ENCODE measurements at places on chromosomes 4 and X. TPM values are rescaled to one million over a fixed set of nuclear protein-coding genes. Genes with fewer than 3 reads are reported as not detected.
A peak's percentile ranks its signal among the peaks of the same experiment; 100 is the strongest.

DNA sequence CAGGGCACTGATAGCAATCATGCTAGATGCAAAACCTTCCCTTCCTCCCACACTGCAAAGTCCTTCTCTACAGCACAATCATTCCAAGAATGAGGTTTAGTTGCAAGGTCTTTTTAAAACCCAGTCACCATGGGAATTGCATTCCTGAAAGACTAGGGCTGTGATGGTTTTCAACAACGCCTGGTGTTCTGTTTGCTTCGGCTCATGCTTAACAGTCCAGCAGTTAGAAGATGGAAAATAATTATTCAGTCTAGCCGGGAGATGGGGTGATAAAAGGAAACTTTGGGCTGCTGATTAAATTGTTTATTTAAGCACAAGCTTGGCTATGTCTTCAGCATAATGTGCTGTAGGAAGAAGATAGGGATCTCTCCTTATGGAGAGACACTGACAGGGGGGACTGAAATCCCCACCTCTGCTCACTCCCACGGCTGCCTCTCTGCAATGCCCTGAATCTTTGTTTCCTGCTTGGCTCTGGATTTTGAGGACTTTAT is 211.4 kb downstream of the MID1IP1 start:
- DNase-seq = peak; percentile 77

NDST4 gene
- polyA plus RNA-seq = not detected

NOX1 gene
- polyA plus RNA-seq = 0.08 TPM

DNA sequence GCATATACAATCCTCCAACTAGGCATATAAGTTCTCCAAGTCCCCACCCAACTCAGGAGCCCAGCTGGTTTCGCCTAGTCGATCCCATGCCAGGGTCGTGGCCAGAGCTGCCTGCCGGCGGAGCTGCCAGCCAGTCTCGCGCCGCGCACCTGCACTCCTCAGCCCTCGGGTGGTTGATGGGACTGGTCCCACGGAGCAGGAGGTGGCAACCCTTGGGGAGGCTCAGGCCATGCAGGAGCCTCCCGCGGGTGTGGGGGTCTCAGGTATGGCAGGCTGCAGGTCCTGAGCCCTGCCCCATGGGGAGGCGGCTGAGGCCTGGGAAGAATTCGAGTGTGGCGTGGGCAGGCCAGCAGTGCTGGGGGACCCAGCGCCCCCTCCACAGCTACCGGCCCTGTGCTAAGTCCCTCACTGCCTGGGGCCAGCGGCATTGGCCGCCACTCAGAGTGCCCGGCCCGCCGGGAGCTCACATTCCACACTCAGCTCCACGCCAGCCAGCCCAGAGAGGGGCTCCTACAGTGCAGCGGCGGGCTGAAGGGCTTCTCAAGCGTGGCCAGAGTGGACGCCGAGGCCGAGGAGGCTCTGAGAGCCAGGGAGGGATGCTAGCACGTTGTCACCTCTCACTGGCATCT is 1086.4 kb upstream of the PCDH10 start:
- no peak for DNase-seq

LRCH2 gene
- 1.1 TPM for polyA plus RNA-seq

ZIC3 gene
- polyA plus RNA-seq = not detected

- no peak for DNase-seq
These were observed 146.7 kb upstream of the VCX3A start for GRCh38 chrX:6681521-6682145.

DNA sequence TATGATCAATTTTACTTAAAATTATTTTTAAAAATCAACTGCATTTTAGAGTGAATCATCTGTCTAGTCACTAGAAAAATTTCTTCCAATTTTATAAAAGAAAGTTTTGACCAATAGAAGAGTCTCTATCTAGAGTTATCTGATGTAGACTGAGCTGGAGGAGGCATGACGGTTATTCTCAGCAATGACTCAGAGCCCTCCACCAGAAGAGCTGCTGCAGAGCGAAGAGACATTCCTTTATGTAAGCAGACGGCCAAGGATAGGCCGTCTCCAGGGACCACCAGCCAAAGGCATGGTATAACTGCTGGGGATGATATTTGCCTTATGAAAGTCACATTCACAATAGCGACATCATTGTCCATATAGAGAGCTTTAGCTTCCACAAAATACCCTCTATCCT is 23.0 kb downstream of the LDB2 start:
- DNase-seq = no peak

GRCh38 chrX:64205441-64205734 is at the start of gene AMER1:
Gene AMER1, minus strand, starts transcription at chrX:64205708. Its CDS starts 12,422 bp downstream, at chrX:64193286.
- DNase-seq = no peak

PPP2R2C gene
- 0.05 TPM for polyA plus RNA-seq

DNA sequence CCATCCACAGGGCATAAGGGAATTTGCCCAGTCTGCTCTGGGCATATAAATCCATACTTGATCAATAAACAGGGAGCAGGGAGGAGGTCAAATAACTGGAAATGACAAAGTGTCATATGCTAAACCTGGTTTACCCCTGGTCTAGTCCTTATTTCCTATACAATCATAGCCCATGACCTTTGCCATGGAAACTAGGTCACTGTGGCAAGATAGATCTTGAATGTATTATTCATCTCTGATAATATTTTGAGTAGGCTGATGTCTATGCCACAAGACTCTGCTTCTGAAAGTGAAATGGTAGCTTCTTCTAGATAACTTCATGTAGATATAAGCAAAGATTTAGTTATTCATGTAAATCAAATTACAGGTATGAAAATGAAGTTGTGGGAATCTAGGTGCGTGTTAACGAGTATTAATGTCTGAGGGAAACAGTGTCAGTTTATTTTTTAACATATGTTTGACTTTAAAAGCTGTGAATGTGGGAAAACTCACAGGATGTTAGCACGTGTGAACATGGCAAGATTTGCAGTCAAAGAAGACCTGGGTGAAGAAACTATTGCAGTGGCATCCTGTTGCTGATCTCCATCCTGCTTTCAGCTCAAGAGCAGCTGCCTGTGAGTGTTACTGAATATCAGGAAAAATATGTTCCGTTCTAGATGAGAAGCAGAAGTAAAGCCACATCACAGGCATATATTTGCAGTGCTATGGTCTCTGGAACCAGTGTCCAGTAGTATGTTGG is 81.8 kb upstream of the NDP start:
- DNase-seq = no peak

GRCh38 chr4:146132445-146132844 is 43.1 kb upstream of the LSM6 start:
- no peak for DNase-seq

DNA sequence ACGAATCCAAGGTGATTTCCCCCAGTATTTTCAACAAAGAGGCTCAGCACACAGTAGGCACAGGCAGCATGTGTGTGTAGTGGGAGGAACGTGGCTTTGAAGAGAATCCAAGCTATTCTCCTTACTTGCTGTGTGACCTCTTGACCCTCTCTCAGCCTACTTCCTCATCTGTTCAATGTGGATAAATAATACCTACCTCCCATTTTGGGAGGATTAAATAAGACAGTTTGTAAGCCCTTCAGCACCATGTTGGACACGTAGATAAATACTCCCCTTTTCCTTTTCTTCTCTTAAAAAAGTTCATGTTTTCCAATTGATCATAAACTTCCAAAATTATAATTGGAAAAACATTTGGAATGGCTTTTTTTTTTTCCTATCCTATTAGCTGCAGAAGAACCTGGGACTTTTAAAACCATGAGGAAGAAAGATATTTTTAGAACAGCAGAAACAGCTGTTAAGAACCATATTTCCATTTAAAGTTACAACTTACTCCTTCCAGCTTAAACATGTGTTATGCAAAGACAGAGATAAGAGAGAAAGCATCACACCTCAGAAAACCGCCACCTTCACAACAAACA is 56.1 kb upstream of the TMEM131L start:
- no peak for DNase-seq

DNA sequence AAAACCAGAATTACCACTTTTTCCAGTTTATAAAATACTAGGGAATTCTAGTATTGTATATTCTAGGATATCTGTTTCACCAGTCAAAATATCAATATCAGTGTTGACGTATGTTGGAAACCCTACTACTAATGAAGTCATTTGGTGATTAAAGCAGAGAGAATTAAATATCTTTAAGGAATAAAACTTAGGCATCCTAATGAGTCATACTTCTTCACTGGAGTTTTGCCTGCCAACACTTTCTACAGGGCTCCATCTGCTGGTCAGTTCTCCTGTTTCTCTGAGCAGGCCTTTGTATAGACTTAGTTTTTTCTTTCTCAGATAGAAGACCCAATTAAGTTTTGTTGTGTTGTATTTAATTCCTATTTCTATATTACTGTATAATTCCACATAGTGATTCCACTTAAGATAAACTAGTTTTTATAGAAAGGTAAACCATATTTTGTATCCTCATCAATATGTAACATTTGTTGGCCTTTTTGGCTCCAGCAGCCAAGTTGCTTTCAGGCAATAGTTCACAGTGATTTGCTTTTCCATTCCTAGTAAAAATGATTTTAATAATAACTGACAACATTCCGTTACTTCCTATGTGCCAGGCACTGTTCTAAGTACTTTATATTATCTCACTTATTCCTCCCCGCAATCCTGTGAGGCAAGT is 3.5 kb downstream of the AP1AR start:
- DNase-seq = peak; percentile 82

GRCh38 chr4:14877246-14878225 is 124.7 kb upstream of the CPEB2 start:
- DNase-seq = no peak

DNA sequence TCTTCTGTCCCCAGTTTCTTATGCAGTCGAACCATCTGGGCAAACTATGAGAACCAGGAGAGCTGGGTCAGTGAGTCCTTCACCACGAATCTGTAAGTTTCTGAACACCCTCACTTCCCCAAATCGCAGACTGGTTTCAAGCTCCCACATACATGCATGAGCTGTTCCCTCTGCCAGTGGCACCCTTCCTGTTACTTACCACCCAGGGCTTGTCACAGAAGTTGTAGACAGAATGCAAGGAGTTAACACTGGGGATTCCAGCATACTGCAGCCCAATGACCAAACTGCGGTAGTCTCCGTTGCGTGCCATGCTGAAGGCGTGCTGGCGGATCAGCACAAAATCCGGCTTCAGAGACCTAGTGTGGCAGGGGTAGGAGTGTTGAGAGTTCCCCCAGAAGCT is 14.6 kb downstream of the SYN1 start:
- no peak for DNase-seq

ITM2A gene
- 19.5 TPM for polyA plus RNA-seq

- DNase-seq = peak; percentile 22
These were observed 220.1 kb downstream of the DLG3 start for GRCh38 chrX:70664726-70665125.

JAKMIP1 gene
- polyA plus RNA-seq = 0.08 TPM

DNA sequence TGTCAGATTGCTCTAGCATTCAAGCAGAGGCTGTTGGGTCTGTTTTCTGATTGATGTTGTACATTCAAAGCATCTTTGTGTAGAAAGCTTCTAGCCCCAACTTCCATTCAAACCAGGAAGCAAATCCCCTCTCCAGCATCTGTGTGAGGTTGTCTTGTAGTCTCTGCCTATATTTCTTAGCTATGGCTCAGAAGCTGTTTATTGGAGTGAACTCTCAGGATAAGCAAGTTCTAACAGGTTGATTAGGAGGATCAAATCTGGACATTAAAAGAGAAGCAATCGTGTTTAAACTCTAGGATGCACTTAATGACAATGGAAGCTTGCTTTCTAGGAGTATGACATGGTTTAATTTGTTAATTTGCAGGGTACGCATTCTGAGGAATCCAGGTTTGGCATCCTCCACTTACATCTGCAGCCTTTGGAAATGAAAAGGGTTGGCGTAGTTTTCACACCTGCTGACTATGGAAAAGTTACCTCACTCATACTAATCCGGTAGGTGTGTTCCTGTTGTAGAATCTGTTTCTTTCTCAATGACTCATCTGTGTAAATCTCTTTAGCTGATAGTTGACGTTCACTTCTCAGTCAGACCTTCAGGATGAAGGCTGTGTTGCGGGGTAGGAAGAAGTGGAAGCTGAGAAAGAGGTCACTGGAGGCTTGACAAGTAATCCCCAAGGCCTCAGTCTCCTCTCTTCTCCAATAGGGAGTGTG is 88.0 kb upstream of the TLR2 start:
- DNase-seq = no peak

NEIL3 gene
- 0.22 TPM for polyA plus RNA-seq

GRCh38 chr4:17761062-17761461 is 20.4 kb downstream of the FAM184B start:
- no peak for DNase-seq

Measured in lung (tissue), 17 donors.